ENCODE measurements at places on chromosomes 7 and 10.
A peak's percentile ranks its signal among the peaks of the same experiment; 100 is the strongest.

GRCh38 chr10:70807556-70807955 is 8.2 kb upstream of the SGPL1 start:
- DNase-seq = no peak

- DNase-seq = peak; percentile 96
Measured at GRCh38 chr10:69222157-69223027, 2.3 kb downstream of the HKDC1 start.

DNA sequence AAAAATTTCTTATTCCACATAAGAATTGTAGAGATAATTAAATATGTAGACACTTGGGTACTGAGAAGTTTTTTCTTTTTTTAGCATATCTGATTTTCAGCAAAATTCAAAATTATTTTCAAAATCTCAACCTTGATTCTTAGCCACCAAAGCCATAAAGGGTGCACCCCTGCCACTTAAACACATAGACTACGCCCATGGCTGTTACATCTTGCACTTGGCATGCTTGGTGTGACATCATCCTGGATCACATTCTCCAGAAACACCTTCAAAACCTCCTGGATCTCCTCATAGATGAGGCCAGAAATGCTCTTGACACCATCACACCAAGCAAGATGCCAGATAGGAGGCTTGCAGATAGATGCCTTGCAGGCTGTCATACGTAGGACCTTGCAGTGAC is 89.1 kb upstream of the KLF14 start:
- DNase-seq = no peak

- DNase-seq = no peak
Measured at GRCh38 chr10:74836877-74837276, 10.5 kb downstream of the KAT6B start.

- no peak for DNase-seq
Measured at GRCh38 chr7:123260428-123260960, 60.7 kb upstream of the SLC13A1 start.

DNA sequence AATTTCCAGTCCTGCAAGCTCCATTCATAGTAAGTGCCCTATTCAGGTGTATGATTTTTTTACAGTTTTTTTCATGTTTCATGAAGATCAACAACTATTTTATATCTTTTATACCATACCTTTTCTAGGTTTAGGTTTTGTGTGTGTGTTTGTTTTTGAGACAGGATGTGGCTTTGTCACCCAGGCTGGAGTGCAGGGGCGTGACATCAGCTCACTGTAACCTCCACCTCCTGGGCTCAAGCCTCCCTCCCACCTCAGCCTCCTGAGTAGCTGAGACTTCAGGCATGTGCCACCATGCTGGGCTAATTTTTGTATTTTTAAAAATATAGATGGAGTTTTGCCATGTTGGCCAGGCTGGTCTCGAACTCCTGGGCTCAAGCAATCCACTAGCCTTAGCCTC is 35.0 kb downstream of the ARMH3 start:
- no peak for DNase-seq

DNA sequence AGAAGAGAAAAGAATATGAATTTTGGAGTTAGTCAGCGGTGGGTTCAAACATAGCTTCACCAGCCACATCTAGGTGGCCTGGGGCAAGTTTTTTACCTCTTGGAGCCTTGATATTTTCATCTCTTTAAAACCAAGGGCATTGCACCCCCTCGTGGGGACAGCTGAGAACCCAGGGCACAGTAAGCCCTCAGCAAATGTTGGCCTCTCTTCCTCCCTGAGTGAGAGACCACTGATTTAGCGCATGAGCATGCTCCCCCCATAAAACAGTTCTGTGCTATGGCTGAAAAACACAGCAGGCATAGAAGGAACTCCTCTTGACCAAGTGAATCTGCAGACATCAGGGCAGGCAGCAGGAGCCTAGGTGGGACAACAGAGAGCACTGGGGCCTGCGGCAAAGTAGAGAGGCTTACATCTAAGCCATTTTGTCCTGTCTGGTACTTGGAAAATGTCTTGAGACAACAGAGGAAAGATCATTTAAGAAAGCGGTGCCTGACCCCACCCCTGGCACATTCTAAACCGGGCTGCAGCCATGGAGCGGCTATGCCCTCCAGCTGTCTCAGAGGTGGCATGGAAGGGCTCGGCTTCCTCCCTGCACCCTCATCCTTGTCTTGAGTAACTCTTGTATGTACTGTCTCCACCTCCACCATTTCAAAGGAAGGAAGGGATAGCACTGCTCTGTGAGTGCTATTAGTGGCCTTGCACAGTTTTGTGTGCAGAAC is 94.7 kb downstream of the ARHGAP22 start:
- DNase-seq = peak; percentile 21

DNA sequence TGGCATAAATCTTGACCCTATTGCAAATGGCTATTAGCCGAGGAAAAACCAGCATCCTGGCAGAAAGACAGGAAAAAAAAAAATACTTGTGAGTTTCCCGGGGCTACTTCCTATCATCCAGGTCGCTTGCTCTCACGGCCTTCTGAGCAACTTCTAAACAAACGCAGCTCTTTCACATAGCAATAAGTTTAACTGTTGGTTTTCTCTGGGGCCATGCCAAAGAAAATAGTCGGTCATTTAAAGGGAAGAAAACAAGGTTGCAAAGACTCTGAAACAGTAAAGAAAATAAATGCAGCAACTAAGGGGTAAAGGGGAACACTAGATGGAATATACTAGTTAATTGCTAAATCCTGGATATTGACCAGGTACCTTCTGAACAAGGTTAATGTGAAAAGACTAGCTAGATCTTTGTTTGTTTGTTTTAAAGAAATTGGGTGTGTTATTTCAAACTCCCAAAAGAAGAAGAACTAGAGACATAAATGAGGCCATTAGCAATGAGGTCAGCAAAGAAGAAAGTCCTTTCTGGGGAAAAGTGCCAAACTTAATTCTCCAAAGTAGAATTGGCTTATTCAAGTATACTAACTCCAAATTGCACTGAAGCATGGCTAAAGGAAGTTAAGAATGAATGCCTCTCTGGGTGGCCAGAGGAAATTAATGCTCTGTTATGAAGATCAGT is 54.2 kb downstream of the SLC39A12 start:
- DNase-seq = peak; percentile 91

- no peak for DNase-seq
Measured at GRCh38 chr7:100888988-100889750, at the start of gene UFSP1. UFSP1 (minus strand) TSS chr7:100889715; CDS start chr7:100889271, 444 bp downstream.

DNA sequence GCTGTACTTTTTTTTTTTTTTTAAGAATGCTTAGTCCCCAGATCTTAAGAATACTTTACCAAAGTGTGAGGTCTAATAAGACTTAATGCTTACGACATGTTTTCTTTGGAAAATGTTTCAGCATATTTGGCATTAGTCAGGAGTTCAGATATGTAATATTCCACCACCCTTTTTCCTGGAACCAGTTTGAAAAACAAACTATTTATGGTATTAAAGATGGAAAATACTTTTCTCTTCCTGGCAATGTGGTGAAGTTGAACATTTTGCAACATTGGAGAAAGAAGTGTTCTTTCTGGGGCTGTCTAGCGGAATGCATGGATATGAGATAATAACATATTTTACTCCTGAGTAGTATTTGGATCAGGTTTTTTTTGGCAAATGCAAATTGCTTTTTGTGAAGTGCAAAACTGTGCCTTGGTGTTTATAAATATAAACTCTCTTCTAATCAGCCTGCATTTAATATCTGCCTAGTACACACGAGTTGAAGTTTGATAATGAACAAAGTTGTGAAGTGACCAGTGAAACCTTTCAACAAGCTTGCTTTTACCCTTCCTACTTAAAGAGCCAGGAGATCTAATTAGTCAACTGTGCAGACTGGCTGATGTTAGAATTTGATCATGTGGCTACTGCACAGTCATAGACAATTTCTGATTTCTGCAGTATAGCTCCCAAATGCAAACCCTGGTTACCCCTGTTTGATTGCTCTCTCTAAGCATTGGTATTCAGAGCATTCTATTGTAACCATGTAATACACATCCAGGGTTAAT is 20.9 kb downstream of the MAP3K8 start:
- peak; percentile 80 for DNase-seq

- DNase-seq = peak; percentile 22
Measured at GRCh38 chr10:109866168-109866994, 56.9 kb downstream of the XPNPEP1 start.

DNA sequence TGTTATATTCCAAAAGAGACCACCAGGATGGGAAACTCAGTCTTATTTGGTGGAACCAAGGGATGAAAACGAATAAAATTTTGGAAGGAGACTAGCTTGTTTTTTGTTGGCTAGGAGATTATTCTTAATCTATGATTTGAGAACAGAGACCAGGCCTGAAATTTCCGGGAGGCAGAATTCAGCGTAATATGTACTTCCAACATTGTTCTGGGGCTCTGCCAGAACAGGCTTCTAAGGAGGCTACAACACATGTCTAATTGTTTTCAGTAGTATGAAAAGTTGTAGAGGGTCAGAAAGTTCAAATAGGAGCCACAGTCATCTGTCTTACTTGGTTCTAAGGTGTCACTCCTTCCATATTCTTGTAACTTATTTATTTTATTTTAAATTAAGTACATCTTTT is 1.7 kb downstream of the DDX21 start:
- DNase-seq = peak; percentile 27

GRCh38 chr7:107045195-107045960 is 873 bp downstream of the PRKAR2B start:
- no peak for DNase-seq

DNA sequence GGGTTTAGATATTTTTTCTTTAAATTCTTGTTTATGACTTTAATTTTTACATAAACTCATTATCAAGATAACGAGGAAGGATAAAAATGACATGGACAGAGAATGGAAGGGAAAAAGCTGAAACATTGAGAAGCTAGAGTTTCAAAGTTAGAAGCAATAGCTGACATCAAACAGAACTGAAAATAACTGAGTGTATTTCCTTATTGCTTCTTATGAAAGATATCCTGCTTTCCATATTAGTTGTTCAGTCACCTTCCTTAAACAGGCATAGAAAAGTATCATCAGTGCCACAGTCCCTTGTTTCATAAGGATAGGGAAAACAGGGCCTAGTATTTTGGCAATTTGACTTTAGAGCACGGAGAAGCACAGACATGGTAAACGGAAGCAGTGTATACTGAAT is 460.5 kb upstream of the GHITM start:
- no peak for DNase-seq

DNA sequence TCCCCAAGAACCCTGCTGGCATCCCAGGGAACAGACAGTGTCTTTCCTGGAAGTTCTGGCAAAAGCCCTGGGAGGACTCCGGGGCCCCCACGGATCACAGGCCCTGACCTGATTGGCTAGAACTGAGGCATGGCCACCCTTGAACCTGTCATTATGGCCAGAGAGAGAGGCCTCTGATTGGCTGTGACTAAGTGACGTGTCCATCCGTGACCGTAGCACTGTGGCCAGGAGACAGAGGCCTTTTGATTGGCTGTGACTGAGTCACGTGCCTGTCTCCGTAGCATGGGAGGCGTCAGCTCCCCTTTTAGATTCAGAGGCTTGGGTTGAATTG is 163.8 kb downstream of the RGS10 start:
- DNase-seq = no peak

GRCh38 chr7:127448566-127448965 is 56.1 kb upstream of the ZNF800 start:
- no peak for DNase-seq

DNA sequence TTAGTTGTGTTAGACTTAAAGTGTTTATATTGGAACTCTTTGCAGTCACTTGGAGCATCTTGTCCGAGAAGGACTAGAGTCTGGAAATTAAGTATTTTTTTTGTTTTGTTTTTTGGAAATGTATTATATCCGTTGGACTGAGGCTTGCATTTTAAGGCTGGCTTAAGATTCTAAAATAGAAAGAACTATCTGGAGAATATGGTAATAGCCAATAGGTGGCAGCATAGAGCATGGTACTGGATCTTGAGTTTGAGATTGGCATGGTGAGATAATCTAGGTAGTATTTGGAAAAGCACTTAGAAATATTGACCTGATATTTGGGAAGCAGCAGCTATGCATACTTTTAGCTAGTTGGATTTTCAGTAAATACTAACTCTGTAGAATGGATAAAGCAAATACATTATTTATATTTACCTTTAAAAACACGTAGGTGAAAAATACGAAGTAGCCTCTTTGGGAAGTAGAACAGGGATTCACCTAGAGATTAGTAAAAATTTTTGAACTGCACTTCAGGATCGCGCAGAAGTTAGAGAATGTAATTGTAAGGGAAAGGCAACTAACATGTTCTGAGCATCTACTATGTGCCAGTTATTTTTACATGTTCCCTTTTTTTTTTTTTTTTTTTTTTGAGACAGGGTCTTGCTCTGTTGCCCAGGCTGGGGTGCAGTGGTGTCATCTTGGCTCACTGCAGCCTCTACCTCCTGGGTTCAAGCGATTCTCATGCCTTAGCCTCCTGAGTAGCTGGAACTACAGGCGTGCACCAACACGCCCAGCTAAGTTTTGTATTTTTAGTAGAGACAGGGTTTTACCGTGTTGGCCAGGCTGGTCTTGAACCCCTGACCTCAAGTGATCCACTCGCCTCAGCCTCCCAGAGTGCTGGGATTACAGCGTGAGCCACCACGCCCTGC is 78.6 kb downstream of the LCOR start:
- DNase-seq = peak; percentile 62

Measured in MCF 10A (cell line).